HT-29 (cell line): ENCODE measurements at places on chromosomes 3 and 15. TPM values are rescaled to one million over a fixed set of nuclear protein-coding genes. Genes with fewer than 3 reads are reported as not detected.

The FBXO40 gene
- not detected in 2 replicates for total RNA-seq

The ZMYND10 gene
- total RNA-seq, result 0.48 TPM in 1 of 2 replicates, not detected in the other

DNA sequence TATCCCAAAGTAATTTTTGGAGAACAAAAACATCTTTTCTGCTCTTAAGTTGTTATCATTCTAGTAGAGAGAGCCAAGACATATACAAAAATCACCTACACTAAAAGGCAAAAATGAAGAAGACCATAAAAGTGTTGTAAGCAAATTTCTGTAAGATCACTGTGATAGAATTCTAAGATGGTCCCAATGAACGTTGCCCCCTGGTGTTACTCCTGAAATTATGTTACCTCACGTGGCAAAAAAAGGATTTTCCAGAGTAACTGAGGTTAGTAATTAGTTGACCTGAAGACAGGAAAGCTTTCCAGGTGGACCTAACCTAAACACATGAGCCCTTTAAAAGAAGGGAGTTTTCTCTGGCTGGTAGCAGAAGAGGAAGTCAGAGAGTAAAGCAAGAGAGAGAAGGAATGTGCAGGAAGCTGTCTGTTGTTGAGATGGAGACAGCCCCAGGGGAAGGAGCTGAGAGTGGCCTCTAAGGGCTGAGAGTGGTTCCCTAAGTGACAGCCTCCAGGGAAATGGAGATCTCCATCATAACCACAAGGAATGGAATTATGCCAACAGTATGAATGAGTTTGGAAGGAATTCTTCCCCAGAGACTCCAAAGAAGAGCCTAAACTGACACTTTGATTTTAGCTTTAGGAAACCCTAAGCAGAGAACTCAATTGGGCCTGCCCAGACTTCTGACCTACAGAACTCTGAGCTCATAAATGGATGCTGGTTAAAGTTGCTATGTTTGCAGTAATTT is 205.9 kb downstream of the CD47 start:
- no peak for DNase-seq

The SMCO1 gene
- not detected in 2 replicates for total RNA-seq

The EFHB gene
- total RNA-seq, result not detected in 2 replicates

- no peak for DNase-seq
Measured at GRCh38 chr3:30259730-30260129, 346.7 kb upstream of the TGFBR2 start.

- DNase-seq, result no peak
Measured at GRCh38 chr3:195075199-195075940, 195.6 kb downstream of the XXYLT1 start.

DNA sequence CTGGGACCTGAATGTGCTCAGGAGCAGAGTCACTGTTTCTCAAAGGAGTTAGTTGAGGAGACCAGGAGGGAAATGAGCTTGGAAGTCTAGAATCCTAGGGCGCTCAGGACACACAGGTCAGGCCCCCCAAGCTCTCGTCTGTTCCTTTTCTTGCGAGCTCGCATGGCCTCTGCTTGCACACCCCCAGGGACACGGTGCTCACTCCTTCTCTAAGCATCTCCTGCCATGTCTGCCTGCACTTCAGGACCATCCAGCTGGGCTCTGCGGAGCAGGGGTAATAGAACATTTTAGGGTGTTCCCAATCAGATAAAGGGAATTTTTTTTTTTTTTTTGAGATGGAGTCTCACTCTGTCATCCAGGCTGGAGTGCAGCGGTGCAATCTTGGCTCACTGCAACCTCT is 213.2 kb downstream of the XXYLT1 start:
- no peak for DNase-seq

The CACNA1D gene
- total RNA-seq, result 17.1 and 25.3 TPM in 2 replicates

- no peak for DNase-seq
Measured at GRCh38 chr3:156176629-156177210, 56.3 kb downstream of the KCNAB1 start.
